HFFc6 (cell line): ENCODE measurements at places on chromosomes 16 and 17. TPM values are rescaled to one million over a fixed set of nuclear protein-coding genes. Genes with fewer than 3 reads are reported as not detected.

- DNase-seq: peak; percentile 96
Observed at GRCh38 chr17:47279062-47279801, 25.6 kb downstream of the ITGB3 start.

DNA sequence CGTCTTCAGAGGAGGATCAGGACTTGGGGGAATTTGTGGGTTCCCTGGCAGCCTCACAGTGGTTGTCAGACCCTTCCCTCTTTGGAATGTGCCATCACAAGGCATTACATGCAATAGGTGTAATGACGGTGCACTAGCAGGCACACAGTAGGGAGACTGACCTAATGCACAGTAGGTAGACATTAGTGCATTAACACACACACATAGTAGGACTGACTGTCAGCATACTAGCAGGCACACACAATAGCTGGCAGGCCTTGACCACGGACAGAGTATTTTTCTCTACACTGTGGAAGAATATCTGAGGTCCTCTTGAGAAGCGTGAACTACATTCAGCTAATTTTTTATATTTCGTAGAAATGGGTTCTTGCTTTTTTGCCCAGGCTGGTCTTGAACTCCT lies 10.9 kb upstream of the UBALD2 start:
- no peak for DNase-seq

- peak; percentile 15 for DNase-seq
Observed at GRCh38 chr16:15843635-15844279, 13.1 kb downstream of the MYH11 start.

DNA sequence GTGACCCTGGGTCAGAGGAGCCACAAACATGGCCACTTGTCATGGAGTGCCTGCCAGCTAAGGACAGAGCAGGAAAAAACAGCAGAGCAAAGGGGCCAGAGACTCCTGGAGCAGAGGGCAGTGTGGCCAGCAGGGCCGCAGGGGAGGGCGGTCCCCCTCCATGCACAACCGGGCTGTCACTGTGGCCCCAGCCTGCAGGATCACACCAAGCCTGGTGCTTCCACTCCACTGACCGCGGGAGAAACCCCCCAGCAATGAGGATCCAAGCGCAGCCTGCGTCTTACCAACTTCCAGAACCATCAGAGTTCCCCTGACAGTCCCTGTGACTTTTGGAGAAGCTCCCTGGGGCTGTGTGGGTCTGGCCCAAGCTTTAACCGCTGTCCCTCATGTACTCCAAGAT lies 62.0 kb downstream of the PRMT7 start:
- DNase-seq: no peak

GRCh38 chr16:87465306-87465705 lies 27.5 kb downstream of the ZCCHC14 start:
- peak; percentile 74 for DNase-seq

GRCh38 chr17:83193336-83194185 lies 114.2 kb downstream of the METRNL start:
- no peak for DNase-seq

DNA sequence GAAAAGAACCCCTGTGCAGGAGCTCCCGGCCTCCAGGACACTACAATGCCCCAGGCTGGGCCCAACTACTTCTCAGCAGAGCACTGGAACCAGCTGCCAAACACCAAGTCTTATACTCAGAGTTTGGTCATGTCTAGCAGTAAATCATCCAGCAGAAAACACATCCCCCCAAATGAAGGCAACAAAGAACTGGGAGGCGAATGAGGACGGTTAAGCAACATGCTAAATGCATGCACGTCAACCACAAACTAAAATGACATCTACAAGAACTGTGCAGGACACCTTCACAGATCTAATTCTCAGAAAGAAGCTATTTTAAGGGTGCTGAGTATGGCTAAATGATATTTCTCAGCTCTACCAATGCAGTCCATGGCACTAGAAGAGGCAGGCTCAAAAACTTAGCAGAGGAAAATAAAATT lies 7.6 kb upstream of the IRX5 start:
- no peak for DNase-seq

- DNase-seq: peak; percentile 13
Observed at GRCh38 chr16:55949518-55949917, 74.3 kb upstream of the CES5A start.

DNA sequence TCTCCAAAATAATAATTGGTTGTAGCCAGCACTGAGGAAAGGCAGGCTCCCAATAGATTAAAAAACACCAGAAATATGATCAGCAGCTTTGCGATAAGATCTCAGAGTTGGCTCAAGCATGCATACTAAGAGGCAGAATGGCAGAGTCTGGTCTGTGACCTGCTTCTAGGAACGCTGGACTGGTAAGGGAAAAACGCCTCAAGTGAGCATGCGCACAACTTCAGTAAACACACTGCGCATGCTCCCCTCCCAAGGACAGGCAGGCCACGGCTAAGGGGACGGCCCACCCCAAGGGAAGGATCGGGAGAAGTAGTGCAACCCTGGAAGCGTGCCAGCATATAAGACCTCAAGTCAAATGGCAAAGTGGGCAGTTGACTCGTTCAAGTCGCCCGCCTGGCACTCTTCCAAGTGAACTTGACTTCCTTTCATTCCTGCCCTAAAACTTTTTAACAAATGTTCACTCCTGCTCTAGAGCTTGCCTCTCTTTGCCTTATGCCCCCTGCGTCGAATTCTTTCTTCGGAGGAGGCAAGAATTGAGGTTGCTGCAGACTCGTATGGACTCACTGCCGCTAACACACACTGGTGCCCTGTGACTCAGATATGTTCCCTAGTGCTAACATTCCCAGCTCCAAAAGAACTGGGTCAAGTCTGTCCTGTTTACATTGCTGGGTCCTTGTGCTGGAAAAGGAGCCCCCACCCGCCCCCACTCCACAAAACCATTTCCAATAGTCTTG lies 22.4 kb upstream of the PRM1 start:
- no peak for DNase-seq

DNA sequence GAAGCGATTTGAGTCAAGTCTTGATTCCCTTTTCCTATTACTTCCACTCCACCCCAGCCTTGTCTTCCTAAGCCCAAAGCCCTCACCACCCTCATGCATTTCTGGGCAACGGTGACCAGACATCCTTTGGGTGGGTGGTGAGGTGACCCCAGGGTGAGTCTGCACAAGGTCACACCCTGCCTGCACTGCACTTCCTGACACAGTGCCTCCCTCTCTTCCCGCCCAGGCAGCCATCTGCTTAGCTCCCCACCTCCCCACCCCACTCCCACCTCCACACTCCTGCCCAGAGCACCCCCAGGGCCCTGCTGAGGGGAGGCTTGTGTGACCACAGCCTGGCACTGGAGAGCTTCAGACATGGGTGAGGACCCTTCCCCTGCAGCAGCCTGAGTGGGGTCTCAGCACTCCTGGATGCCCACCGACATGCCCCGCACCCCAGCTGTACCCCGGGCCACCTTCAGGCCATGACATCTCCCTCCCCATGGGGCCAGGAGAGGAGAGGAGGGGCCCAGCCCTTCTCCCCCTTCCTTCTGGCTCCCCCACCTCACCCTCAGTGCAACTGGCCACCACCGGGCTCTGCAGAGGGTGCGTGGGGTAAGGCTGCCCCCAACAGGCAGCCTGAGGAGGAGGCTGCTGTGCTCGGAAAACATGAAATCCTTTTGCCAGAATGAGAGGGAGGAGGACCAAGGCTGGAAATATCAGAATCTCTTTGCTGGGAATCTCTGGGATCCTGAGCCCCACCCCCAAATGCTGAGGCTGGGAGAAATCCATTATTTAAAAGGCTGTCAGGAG lies 68.6 kb downstream of the CCT6B start:
- DNase-seq: no peak

DNA sequence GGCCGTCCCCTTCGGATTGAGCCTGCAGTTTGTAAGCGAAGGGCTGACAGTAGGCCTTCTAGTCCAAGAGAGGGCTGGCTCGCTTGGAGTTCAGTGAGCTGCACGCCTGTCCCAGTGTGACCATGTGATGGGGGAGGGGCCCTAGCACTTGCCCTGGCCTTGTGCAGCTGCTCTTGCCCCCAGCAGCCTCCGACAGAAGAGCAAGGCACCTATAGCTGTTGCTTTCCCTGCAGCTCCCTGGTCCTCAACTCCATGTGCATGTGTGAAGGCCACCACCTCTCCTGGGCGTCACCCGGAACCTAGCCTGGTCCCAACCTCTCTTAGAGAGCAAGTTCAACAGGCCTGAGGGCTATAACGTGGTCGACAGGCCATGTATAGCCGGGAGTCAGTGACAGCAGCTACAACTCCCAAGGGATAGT lies 5.6 kb downstream of the SPHK1 start:
- DNase-seq: no peak

The SUPT4H1 gene
- total RNA-seq: 98.4 to 106 TPM (median 103 TPM) in 3 replicates

The SPATA32 gene
- total RNA-seq: not detected in 3 replicates

The ASPHD1 gene
- total RNA-seq: 5.1 to 15.3 TPM (median 6.5 TPM) in 3 replicates

The ABCA9 gene
- total RNA-seq: not detected in 3 replicates

DNA sequence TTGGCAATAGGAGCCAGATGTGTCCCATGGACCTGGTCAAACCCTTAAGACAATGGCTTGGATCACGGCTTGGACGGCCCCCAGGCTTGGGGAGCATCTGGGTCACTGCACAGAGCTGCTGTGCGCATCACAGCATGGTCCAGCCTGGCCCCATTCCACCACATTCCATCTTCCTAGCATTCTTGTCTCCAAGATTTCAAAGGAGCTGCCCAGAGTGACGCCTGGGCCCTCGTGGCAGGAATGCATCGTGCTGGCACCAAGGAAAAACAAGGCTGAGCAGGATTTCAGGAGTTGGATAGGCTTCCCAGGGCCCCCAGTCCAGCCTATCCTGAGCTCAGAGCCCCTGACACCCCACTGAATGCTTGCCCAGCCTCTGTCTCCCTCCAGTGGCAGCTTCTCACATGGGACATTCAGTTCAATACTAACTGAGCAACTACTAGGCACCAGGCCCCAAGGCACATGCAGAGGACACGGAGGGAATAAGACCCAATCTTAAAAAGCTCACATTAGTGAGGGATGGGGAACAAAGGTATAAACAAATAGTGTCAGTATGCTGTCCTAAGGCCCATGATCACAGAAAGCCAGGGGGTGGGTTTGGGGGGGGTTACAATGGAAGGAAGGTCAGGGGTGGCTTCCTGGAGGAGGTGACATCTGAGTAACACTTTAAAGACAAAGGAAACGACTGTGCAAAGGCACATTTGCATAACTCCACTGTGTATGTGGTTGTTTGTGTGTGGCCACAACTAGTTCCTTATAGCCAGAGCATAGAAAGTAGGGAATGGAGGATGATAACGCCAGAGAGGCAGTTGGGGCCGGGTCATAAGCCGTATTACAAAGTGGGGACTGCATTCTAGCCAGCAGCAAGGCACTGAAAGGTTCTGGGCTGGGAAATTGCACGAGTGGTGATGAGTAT lies 34.1 kb downstream of the TK2 start:
- peak; percentile 76 for DNase-seq

DNA sequence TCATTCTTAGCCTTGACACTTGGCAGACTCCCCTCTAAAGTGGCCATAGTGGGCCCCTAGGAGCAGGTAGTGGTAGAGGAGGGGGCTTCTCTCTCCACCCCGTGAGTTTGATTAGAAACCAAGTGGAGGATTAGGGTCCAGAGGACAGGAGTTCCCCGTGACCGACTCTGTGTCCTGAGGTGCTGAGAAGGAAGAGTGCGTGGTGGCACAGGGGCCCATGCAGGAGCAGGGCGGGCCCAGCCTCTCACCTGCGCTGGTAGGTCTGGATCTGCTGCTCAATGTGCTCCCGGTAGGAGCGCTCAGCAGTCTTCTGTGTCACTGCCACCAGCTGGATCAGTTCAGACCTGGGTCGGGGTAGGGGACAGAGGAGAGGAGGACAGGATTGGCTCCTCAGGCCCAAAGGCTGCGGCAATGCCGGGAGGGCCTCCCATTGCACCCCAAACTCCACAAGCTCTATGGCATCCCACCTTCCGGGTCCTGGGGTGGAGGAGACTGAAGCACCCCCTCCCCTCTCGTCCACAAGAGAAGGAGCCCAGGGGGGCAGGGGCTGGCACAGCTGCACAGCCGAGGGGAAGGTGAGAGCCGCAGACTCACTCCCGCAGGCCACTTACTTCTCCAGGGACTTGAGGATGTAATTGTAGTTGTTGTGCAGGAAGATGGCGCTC lies 6.2 kb downstream of the ZACN start:
- no peak for DNase-seq

DNA sequence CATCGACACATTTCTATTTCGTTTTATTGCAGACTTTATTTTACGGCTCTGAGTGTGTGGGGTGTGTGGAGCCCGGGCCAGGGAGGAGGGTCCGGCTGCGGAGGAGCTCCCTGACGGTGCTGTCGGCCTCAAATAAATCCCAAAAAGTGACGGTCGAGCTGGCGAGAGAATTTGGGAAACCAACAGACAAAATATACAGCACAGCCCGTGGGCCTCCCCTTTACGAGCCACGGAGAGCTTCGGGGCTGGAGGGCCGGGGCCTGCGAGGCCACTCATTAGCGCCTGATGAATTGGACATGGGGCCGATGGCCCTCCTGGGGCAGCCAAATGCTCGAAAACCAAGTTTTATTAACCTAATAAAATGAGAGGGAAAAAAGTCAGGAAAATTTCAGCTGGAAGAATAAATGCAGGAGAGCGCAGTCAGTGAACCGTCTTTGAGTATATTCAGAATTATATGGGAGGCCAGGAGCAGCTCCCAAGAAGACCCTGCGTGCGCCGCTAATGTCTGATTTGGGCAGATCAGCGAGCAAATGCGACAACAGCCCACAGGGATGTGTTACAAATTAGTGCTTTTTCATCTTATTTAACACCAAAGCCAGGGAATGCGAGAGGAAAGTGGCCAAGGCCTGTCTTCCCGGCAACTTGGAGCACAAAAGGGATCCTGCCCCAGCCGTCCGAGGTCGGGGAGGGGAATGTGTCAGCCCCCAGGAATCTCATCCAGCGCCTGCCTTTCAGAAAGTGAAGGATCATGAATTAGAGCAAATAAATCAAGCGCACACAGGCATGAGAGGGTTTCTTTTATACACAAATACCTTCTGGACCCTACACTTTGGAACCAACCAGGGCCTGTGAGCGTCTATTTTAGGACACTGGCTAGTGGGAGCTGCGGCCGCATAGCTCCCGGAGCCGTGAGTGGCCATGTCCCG lies 249.1 kb downstream of the C16orf95 start:
- DNase-seq: no peak

DNA sequence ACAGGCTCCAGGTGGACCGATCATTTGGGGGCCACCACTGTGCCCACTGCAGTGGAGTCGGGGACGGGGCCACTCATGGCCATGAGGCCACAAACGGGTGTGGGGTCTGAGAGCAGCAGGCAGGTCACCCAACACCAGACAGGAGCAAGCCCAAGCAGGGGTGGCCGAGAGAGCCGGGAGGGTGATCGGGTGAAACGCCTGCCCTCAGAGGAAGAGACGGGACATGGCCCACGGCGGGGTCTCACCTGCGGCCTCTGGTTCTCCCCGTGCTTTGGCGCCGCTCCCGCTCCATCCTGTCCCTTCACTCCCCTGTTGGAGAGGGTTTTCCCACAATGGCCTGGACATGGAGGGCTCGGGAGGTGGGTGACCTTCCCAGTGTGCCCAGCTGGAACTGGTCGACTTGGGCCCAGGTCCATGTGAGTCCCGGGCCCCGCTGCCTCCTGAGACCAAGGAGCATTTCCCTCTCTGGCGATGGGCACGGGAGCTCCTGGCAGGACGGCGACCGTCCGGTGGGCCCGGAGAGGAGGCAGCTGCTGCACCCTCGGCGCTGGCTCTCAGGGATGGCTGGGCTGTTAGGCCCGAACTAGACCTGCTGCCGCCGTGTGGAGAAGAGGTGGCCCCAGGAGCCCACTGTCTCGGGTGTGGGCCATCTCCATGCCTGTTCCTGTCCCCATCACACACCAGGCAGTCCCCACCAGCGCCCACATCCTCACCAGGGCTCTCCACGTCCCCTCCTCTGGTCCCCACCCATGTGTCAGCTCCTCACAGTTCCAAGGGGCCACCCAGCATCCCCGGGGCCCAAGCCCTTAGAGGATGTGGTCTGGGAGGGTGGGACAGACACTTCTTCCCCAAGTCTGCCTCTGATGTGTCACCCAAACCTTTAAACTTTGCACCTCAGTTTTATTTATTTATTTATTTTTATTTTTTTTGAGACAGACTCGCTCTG lies 13.4 kb upstream of the BAHCC1 start:
- no peak for DNase-seq
